ENCODE measurements at places on chromosomes 16 and 17.

- no peak for DNase-seq
Observed at GRCh38 chr17:31211352-31212012, 85.6 kb downstream of the OMG start.

DNA sequence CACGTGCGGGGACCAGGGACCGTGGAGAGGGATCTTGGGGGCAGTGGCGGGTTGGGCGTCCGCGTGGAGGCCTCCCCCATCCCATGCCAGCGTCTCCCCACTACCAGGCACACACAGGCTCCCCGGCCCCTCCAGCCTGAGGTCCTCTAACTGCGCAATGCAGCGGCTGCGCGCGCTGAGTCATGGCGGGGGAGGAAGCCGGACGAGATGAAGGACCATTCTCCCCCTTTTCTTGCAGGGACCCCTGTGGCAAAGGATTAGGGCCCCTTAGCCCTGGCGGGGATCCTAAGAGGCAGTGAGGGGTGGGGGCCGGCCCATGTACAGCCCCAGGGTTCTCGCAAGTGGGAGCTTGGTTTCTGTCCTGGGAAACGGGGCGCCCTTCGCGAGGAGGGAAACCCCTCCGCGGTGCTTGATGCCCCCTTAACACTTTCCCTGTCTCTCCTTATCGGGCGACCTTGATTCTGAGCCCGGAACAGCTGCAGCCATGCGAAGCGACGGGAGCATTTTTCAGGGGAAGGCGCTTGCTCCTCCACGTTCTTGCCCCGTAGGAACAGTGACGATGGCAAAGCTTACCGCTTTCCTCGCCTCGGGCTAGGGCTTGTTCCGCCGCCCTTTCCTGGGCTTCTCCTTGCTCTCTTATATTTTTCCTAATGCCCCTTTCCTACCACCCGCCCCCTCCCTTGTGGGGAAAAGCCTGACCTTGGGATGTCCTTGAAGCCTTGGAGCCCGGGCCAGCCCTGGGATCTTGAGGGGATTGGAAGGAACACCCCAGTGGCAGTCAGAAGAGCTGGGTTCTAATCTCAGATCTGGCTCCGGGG is 592 bp downstream of the ALDOA start:
- no peak for DNase-seq

DNA sequence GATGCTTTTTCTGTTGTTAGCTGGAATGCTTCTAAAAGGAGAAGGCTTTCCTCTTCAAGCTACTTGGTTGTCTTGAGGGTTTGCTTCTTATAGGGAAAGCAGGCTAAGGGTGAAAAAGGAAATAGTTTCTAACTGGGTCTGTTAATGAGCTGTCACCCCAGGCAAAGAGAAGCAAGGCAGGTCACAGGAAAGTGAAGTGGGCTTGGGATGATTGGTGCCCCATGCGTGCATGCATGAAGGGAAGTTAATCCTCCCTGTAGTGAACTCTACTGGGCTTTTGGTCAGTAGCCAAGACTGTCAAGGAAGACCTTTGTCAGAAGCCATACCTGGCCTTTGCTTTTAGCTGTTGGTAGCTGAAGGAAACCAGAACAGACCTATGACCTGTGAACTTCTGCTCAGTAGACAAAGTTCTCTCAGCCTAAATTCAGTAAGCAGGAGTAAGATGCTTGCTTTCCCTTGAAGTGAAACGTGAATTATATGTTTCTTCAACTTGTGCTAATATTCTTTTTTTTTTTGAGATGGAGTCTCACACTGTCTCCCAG is 16.5 kb downstream of the TENT4B start:
- no peak for DNase-seq

DNA sequence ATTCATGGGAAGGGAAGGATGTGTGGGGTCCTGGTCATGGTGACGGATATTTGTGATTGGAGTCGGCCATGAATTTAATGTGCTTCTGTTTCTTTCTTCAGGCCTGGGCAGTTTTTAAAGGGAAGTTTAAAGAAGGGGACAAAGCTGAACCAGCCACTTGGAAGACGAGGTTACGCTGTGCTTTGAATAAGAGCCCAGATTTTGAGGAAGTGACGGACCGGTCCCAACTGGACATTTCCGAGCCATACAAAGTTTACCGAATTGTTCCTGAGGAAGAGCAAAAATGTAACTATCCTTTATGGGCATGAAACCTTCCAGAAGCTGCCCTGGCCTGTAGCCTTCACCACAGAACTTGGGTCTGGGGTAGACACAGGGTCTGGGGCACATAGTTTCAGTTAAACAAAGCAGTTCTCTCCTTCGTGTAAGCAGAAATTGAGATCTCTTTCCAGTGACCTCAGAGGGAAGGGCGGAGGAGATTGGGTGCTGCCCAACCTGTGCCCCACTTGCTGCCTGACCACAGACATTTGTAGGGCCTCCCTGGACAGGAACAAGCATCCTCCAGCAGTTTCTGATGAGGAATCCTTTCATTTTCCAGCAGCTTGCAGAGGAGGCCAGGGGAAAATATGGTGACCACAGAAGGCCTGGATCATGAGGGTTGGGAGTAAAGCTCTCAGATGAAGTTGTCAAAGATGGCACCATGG is 10.1 kb downstream of the IRF8 start:
- no peak for DNase-seq

- DNase-seq: no peak
Observed at GRCh38 chr17:28189667-28190066, 129.3 kb upstream of the TMEM97 start.

DNA sequence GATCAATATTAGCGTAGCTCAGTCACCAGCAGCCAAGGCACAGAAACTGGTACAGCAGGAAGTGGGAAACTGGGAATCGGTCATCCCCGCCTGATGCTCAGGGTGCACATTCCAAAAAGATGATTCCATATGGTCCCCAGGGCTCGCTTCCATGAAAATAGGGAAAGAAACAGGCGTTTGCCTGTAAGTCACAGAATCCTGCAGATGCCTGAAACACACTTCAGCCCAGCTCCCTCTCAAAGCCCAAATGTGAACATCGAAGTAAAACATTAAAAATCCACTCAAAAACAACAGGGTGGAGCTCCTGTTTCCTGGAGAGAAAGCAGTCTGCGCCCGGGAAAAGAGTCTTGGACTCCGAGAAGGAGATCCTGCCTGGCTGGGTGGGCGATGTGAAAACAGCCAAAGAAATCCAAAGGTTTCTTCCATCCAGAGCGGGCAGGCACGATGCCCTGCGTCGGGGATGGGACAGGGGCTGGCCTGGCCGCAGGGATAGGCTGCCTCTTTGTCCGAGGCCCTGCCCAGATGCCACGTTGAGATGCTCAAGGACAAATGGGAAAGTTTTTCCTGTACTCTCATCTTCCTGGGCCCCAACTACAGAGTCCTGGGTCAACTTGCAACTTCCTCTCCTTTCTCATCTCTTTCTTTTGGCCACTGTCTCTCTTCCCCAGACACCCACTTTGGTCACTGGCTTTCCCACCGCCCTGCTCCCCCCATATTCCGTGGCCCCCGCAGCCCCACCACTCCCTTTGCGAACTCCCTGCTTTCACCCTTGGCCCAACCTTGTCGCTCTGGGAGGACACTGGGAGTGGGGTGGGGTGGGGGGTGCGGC is 743 bp downstream of the WIPI1 start:
- DNase-seq: peak; percentile 37

- no peak for DNase-seq
Observed at GRCh38 chr16:56355221-56355620, 70.1 kb downstream of the AMFR start.

GRCh38 chr16:81745704-81746558 is 33.2 kb upstream of the PLCG2 start:
- DNase-seq: peak; percentile 84

DNA sequence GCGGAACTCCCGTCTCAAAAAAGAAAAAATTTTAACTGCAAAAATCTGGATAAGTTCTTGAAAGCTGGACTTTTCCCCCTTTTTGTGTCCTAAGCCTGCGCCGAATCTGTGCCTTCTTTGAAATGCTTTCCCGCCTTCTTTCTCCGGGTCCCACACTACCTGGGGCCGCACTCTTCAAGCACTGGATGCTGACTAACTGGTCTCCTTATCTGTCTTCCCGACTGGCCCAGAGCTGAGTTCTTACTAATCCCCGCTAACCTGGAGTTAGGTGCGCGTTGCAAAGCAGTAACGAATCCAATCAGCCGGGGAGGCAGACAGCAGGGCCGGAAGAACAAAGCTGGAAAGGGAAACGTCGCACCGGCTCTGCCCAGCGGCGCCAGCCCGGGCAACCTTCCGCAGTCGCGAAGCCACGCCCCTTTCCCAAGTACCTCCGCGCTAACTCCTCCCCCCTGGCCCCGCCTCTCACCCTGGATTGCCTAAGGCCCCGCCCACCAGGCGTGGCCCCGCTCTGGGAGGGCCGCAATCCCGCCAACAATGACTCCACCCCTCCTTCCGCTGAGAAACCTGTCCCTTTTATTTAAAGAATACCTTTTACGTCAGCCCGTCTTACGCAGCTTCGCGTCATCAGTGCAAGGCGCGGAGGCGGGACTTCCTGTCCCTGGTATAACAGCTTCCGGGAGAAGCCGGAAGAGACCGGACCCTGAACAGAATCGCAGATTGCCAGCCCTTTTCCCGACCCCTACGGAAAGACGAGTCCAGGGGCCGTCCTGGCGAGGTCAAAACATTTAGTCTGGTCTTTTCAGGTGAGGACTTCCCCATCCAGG is at the start of gene TMUB2:
Gene TMUB2 (plus strand): TSS at position 666 of the 824 bp plus-strand sequence. CDS start 737 bp downstream, outside the sequence.
- DNase-seq: peak; percentile 100

DNA sequence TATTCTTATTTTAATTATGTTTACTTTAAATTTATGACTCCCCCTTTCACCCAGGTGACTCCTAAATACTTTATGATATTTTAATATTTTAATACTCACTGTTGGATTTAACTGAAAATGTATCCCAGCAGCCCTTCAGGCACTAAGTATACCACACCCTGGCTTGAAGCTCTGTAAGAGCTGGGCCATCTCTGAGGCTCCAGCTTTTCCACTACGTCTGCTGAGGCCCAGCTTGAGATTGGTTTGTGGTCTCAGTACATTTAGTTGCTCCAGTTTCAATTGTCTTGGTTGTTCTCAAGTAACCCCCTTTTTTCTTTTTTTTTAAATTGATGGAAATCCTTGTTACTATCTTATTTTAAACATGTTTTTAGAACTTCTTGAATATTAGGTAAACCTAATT is 27.0 kb upstream of the CAPNS2 start:
- DNase-seq: no peak

- DNase-seq: no peak
Observed at GRCh38 chr17:969811-970355, 9.7 kb downstream of the NXN start.

- no peak for DNase-seq
Observed at GRCh38 chr16:77457046-77457445, 22.2 kb upstream of the ADAMTS18 start.

DNA sequence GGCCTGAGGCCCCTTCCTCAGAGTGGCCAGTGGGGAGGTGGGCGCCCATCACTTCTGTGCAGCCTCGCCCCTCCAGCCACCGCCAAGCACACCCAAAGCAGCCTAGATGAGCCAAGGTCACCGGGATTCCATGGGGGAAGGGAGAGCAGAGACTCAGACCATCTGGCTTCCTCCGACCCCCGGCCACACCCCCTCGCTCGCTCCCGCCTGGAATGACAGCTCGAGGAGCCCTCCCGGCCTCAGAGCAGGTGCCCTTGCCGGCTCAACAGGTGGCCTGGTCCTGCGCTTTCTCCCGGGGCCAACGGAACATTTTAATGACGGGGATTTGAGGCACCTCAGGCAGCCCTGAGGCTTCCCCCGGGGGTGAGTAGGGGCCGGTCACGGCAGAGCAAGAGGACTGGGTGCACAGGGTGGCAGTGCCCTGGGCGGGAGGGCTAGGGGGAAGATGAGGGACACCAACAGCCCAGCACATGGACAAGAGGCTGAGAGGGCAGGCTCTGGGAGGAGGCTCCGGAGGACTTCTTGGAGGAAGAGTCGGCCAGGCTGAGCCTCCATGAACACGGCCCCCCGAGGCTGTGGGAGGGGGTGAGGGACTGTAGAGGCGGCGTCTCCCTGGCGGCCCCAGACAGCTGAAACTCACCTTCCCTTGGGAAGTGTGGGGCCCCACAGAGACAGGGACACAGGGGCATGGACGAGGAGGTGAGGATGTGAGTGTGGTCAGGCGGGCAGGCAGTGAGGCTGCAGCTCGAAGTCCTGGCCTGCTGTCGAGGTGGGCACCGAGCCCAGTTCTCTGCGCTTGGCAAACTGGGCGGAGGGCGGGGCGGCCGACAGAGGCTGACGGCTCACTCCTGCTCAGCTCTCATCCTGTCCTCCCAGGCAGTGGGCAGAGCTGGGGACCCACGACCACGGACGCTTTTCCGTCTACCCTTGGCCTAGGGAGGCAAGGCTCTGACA is 12.5 kb upstream of the C1QTNF8 start:
- no peak for DNase-seq

GRCh38 chr17:53166731-53167130 is 656.0 kb upstream of the KIF2B start:
- no peak for DNase-seq

GRCh38 chr16:2042986-2043666 is 4.5 kb downstream of the NTHL1 start:
- DNase-seq: no peak

DNA sequence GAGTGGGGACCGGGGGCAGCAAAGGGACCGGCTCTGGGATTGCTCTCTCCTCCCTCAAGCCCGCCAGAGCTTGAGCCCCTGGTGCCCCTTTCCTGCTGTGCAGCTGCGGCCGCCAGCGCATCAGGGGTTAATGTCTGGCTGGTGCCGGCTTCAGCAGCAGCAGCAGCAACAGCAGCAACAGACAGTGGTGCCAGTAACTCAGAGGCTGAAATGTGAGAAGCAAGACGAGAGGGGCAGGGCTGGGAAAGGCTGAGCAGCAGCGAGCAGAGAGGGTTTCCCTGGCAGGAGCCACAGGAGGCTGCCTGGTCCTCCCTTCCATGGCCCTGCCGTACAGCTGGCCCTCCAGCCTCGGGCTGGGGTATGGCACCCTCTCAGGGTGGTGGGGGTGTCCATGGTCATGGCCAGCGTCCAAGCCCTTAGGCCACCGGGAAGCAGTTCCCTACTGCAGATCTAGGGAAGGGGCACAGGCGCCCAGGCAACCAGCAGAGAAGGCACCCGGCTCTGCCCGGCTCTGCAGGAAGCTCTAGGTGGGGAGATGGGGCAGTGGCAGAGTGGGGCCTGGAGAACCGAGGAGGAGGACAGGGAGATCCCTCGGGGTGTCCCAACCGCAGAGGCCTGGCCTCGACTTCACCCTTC is 21.1 kb upstream of the TFAP4 start:
- no peak for DNase-seq
